Caco-2 (cell line): ENCODE measurements at places on chromosomes 7 and 10. TPM values are rescaled to one million over a fixed set of nuclear protein-coding genes. Genes with fewer than 3 reads are reported as not detected.

TIMM23 gene
- 141 and 142 TPM in 2 replicates for total RNA-seq

FLNC gene
- 108 and 128 TPM in 2 replicates for total RNA-seq

TRIM73 gene
- total RNA-seq: 0.82 and 0.86 TPM in 2 replicates

FRMD4A gene
- total RNA-seq: 50.2 and 52.1 TPM in 2 replicates

GIMAP4 gene
- total RNA-seq: not detected in 2 replicates

ADAMTS14 gene
- total RNA-seq: not detected in 2 replicates

ASB10 gene
- total RNA-seq: not detected in 2 replicates

CALML3 gene
- total RNA-seq: 0.18 TPM in 1 of 2 replicates, not detected in the other

ZNF398 gene
- total RNA-seq: 13.0 and 13.4 TPM in 2 replicates

GNGT1 gene
- 0.54 and 0.97 TPM in 2 replicates for total RNA-seq

METTL27 gene
- 1.5 and 1.7 TPM in 2 replicates for total RNA-seq

NRCAM gene
- total RNA-seq: 85.7 and 96.2 TPM in 2 replicates

GTF2I gene
- total RNA-seq: 252 and 265 TPM in 2 replicates

PHYHIPL gene
- total RNA-seq: 48.1 and 50.2 TPM in 2 replicates

RTKN2 gene
- 36.2 and 37.1 TPM in 2 replicates for total RNA-seq

DNAH11 gene
- 1.3 and 2.0 TPM in 2 replicates for total RNA-seq

FOXP2 gene
- total RNA-seq: not detected in 2 replicates

MAPK8 gene
- total RNA-seq: 76.1 and 83.3 TPM in 2 replicates

GPR146 gene
- total RNA-seq: 1.8 and 3.0 TPM in 2 replicates

TMEM196 gene
- not detected in 2 replicates for total RNA-seq

CACNB2 gene
- 0.98 and 1.8 TPM in 2 replicates for total RNA-seq

MSMB gene
- total RNA-seq: 0.84 and 4.0 TPM in 2 replicates

CYP2C18 gene
- 0.72 and 0.79 TPM in 2 replicates for total RNA-seq

EGR2 gene
- 0.30 and 0.61 TPM in 2 replicates for total RNA-seq

GPR158 gene
- total RNA-seq: 0.05 and 0.07 TPM in 2 replicates

TEX36 gene
- total RNA-seq: not detected in 2 replicates

CALD1 gene
- 140 and 155 TPM in 2 replicates for total RNA-seq

ADAM8 gene
- 13.4 and 16.8 TPM in 2 replicates for total RNA-seq

GIMAP1 gene
- not detected in 2 replicates for total RNA-seq

GRID2IP gene
- total RNA-seq: 0.65 and 0.95 TPM in 2 replicates

PTPRN2 gene
- total RNA-seq: 1.4 and 2.6 TPM in 2 replicates

TOMM7 gene
- total RNA-seq: 192 and 220 TPM in 2 replicates

TAS2R5 gene
- 1.7 TPM in 2 replicates for total RNA-seq

GDF2 gene
- total RNA-seq: not detected in 2 replicates

LOXL4 gene
- 2.1 and 3.7 TPM in 2 replicates for total RNA-seq

CRYGN gene
- total RNA-seq: not detected in 2 replicates

INHBA gene
- total RNA-seq: 0.52 and 0.72 TPM in 2 replicates

ST7 gene
- 38.2 and 41.6 TPM in 2 replicates for total RNA-seq

PCLO gene
- 3.8 and 4.1 TPM in 2 replicates for total RNA-seq

VIPR2 gene
- total RNA-seq: not detected in 2 replicates

GJD4 gene
- 0.18 TPM in 1 of 2 replicates, not detected in the other for total RNA-seq

AQP1 gene
- total RNA-seq: 0.19 and 0.52 TPM in 2 replicates

SMO gene
- total RNA-seq: 35.5 and 36.0 TPM in 2 replicates

PON3 gene
- total RNA-seq: 13.4 and 15.0 TPM in 2 replicates

VPS37D gene
- total RNA-seq: 1.9 and 2.7 TPM in 2 replicates

ABCA13 gene
- 0.07 and 0.09 TPM in 2 replicates for total RNA-seq

VPS50 gene
- 38.7 and 40.3 TPM in 2 replicates for total RNA-seq
